Kidney (tissue), 22 donors: ENCODE measurements at places on chromosomes 3 and 15.

DNA sequence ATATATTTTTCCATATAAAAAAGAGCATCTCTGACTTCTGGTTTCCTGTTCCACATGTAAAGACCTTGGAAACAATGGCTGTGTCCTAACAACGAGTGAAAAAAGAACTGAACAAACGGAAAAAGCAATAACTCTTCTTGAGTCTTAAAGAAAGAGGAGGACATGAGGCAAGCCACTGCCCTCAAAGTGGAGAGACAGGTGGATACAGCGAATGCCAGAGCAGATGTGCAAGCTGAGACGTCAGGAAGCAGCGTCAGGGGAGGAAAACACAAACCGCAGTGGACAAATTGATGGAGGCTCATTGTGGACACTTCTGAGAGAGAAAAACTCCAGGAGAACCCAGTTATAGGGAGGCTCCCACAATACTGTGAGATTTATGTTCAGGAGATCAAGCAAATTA is 208.0 kb upstream of the MME start:
- DNase-seq: peak; percentile 76

GRCh38 chr3:171279972-171280371 is 180.2 kb downstream of the TNIK start:
- DNase-seq: no peak

- DNase-seq: no peak
Measured at GRCh38 chr3:42681361-42682038, 3.8 kb upstream of the KLHL40 start.

- DNase-seq: no peak
Measured at GRCh38 chr3:188082031-188082430, 71.9 kb upstream of the LPP start.

GRCh38 chr3:53775834-53776251 is 70.4 kb downstream of the CHDH start:
- DNase-seq: no peak

DNA sequence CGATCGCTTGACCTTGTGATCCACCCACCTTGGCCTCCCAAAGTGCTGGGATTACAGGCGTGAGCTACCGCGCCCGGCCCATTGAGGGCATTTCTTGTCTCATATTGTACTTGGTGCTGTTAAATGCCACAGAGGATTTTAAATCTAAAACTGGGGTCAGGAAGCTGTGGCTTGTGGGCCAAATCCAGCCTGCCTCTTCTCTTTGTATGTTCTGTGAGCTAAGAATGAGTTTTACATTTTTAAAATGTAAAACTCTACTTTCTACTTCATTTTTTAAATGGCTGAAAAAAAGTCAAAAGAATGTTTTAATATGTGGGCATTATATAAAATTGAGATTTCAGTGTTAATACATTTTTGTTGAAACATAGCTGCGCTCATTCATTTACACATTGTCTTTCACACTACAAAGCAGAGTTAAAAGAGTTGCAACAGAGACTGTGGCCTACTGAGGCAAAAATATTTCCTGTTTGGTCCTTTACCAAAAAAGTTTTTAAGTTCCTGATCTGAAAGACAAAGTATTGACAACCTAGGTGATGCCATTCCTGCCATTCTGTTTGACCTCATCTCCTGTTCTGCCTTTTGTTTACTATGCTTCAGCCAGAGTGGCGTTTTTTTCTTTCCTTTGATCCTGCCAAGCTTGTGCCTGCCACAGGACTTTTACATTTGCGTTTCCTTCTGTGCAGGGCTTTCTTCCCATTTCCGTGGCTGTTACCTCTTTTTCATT is 50.4 kb downstream of the PDCD6IP start:
- no peak for DNase-seq

DNA sequence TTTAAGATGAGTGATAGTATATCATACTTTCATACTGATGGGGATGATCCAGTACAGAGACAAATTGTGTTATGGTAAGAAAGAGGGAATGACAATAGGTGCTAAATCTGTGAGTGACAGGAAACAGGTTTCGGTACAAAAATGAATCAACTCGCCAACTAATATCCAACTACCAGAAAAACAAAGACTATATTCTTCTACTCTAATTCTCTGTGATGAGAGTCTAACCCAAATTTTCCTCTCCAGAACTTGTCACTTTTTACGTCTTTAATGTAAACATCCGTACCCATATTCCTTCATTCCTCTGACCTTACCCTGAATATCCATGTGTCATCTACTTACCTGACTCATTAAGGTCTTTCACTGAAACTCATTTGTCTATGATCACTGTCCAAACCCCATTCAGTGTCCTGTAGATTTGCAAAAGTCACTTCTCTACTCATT is 39.6 kb downstream of the SCAPER start:
- no peak for DNase-seq

DNA sequence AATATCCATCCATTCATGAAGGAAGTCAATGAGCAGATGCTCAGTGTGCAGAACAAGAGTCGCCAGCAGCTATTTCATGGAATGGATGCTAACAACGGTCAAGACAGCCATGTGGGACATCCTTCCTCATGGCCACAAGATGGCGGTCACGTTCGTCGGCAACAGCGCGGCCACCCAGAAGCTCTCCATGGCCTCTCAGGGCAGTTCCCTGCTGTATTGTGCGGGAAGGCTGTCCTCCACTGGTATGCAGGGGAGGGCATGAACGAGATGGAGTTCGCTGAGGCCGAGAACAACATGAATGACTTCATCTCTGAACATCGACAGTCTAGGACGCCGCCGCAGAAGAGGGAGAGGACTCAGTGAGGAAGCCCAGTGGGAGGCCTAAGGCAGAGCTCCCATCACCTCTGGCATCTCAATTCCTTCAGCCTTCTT is 208.3 kb downstream of the TJP1 start:
- no peak for DNase-seq

DNA sequence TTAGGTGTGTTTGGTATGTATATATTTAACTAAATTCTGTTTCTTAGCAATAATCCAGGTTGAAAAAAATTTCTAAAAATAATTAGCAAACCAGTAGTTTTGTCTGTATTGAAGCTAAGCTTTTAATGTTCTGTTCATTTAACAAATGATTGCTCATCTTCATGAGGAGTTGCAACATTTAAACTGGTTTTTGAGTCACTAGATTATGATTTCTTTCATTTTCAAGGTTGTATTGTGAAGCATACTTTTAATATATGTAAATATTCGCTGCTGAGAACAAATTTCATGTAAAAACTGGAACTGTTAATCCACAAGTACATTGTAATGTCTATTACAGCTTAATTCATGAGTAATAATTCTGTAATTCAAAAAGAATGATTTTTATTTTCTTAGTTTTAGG is 192.7 kb downstream of the MBNL1 start:
- DNase-seq: no peak

DNA sequence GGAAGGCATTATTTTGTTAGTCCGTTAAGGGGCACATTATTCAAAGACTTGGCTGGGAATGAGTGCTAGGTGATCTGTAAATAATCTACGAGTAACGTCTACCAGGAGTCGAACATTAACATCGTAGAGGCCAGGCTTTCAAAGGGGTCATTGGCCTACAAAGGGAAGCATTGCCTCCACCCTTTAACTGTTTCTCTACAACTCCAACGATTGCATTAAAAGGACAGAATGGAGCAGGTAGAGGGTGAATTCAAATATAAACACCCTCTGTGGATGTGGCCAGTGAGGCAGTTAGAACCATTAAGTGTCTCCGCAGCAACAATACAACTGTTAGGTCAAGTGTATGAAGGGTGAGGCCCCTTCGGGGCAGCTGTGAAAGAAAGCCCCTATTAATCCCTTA is 126.0 kb upstream of the LMOD3 start:
- peak; percentile 60 for DNase-seq

- DNase-seq: no peak
Measured at GRCh38 chr15:38130740-38131498, 121.7 kb upstream of the SPRED1 start.

- DNase-seq: no peak
Measured at GRCh38 chr3:158269942-158270341, 160.1 kb downstream of the RSRC1 start.
